ENCODE measurements at places on chromosomes 3 and 15.

DNA sequence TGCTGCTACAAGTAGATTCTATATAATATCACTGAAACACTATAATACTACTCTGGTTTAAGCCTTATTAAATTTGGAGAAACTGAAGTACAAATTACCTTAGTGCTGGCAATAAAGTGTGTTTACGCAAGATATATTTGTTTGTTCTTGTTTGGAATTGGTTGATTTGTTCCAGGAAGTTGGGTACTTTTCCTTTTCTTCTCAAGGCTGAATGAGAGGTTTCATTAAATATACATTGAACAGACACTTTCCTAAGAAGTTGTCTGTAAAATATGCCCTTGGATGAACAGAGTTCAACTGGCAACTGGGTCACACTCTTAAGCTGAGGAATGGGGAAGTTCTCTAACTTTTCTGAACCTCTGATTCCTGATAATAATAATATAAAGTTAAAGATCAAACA lies 542.1 kb upstream of the NAALADL2 start:
- DNase-seq, result no peak

DNA sequence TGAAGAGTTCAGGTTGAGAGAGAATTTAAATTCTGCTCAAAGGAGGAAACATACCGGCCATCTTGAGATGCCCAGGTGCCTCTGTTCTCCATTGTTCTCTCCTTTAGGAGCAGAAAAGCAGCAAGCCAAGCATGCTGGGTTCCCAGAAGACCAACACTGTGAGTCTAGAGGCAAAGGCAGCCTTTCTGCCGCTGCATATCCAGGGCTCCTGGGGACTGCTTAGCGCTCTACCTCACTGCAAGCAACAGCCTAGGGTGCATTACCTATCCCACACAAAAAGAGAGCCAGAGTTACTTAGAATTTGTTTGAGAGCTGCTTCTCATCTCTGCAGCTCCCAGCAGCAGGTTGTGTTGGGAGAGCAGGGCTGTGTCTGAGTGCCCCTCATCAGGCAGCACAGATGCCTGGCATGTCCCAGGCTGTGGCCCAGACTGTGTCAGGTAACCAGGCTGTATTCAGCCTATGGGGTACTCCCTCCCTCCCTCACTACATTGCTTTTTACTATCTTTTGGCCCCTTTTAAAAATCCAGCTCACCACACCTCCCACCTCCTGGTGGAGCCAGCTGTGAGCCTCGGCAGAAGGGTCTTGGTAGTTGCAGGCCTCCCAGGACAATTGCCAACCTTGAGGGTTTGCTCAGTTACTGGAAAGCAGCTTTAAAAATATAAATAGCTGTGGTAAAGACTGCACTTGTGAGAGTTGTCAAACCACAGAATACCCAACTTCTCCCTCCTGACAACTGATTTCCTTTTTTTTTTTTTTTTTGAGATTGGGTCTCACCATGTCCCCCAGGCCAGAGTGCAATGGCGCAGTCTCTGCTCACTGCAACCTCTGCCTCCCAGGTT lies 30.2 kb downstream of the BCL2L10 start:
- DNase-seq, result no peak

GRCh38 chr3:42827654-42828053 lies 18.4 kb downstream of the ACKR2 start:
- no peak for DNase-seq

GRCh38 chr3:196336319-196337145 lies 1.7 kb downstream of the TM4SF19 start:
- DNase-seq, result no peak

GRCh38 chr3:129567176-129567705 lies 24.3 kb downstream of the H1-8 start:
- DNase-seq, result no peak

DNA sequence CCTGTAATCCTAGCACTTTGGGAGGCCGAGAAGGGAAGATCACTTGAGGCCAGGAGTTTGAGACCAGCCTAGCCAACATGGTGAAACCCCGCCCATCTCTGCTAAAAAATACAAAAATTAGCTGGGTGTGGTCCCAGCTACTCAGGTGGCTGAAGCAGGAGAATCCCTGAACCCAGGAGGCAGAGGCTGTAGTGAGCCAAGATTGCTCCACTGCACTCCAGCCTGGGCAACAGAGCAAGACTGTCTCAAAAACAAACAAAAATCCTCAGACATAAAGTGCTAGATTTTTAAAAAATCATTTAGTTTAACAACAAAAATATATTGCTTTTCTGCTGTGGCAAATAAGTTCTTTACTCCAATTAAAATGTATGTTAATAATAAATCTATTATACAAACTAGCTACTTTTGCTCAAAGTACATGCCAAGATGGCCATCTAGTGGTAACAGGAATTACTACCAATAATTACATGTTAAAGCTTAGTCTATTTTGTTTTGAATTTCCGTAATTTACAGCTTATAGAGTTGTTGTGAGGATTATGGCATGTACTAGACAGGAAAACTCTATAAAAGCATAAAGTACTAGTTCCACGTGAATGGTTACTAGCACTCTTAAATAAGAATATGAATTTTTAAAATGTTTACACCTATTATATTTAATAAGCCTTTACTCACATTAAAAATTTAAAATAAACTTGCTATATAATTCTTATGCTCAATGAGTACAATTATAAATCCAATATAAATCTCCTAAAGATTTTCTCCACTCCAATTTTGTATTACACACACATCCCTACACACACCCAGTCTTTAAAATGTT lies 39.0 kb downstream of the GABPB1 start:
- no peak for DNase-seq

GRCh38 chr3:156264771-156265170 lies 144.4 kb downstream of the KCNAB1 start:
- no peak for DNase-seq

DNA sequence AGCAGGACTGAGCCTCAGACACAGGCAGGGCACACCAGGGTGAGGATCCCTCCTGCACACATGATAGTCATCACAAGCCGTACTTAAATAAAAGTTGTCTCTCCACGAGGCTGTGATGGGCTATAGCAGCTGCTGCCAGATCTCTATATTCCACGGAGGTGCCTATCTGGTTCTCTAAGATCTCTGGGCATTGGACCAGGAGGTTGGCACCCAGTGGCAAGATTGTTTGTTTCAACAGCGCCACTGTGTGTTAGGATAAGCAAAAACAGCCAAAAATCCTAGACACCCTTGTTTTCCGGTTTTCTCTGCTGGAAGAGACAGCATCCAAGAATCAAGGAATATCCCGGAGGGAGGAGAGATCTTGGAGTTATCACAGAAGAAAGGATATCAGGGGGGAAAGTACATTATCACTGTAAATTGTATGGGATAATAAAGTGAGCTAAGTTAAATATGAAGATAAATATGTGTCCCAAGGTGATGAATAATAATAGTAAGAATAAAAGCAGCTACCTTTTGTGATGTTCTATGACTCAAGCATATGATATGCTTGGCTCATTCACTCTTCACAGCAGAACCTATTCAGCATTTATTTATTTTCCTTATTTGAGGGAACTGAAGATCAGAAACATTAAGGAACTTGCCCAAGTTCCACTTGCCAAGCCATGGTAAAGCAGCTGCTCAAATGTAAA lies 90.6 kb upstream of the AKAP13 start:
- DNase-seq, result no peak

GRCh38 chr15:42146551-42147430 lies 9.6 kb downstream of the PLA2G4F start:
- DNase-seq, result no peak

DNA sequence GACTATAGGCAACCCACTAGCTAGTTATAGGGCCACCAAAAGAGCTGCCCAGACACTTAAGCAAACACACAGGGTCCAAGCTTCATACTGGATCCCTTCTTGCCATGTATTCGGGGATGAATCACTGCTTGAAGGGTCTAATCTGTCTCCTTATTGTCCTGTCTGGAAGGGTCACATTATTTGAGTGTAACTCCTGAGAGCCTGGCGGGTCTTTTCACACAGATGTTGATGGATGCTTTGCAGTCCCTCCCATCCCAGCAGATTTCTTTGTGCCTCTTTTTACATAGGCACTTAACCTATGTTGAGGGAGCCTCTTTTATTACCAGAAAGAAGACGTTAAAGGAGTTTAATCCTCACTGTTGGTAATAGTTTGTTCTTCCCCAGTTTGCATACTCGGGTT lies 56.6 kb downstream of the BBX start:
- no peak for DNase-seq

DNA sequence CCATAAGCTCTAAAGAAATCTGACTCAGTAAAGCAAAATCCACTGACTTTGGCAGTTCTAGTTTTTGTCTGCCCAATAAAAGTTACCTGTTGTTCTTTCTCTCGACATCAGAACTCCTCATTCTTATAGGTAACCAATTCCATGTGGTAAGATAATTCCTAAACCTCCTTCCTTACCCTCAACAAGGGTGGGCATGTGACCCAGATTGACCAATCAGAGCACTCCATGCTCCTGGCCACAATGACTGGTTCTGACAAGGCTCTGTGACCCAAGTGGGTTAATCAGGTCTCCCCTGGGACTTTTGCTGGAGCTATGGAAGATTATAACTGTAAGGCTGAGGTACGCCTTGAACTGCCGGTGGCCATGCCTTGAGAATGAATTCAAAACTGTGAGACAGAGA lies 31.7 kb downstream of the LINS1 start:
- DNase-seq, result no peak

DNA sequence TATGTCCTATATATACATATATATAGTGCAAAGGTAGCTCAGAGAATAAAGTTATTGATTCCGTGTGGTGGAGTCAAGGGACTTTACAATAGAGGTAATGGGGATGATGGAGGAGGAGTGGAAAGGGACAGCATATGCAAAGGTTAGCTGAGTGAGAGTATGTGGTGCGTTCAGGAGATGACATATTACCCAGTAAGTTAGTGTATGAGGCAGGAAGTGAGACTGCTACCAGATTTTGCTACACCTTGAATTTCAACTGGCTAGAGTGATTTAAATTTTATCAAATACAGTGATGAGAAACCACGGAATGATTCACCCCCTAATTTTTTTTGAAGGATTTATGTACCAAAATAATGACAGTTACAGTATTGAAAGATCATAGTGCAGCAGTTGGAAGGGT lies 2.8 kb downstream of the ACTL6A start:
- no peak for DNase-seq

- no peak for DNase-seq
These were observed 37.3 kb upstream of the POU1F1 start for GRCh38 chr3:87313641-87314040.

DNA sequence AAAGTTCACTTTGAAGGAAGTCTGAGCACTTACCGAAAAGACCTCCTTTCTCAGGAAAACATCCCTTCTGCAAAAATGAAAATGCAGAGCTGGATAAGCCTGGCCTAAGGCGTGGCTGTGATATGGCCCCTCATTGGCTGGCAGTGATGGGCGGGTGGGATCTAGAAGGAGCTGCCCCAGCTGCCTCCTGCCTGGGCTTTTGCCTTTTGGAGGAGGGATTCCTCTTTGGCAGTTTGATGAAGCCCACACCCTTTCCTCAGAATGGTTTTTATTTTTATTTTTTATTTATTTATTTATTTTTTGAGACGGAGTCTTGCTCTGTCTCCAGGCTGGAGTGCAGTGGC lies 4.0 kb upstream of the DZIP1L start:
- no peak for DNase-seq
